ENCODE measurements at places on chromosomes 1 and 21. TPM values are rescaled to one million over a fixed set of nuclear protein-coding genes. Genes with fewer than 3 reads are reported as not detected.

The LCE3E gene
- total RNA-seq, result not detected

The SPATC1L gene
- total RNA-seq, result 2.8 TPM

The PLEKHN1 gene
- total RNA-seq, result 0.69 TPM

The WARS2 gene
- total RNA-seq, result 16.5 TPM

The ICOSLG gene
- 22.9 TPM for total RNA-seq

The RHD gene
- not detected for total RNA-seq

The PCBP3 gene
- 3.8 TPM for total RNA-seq

DNA sequence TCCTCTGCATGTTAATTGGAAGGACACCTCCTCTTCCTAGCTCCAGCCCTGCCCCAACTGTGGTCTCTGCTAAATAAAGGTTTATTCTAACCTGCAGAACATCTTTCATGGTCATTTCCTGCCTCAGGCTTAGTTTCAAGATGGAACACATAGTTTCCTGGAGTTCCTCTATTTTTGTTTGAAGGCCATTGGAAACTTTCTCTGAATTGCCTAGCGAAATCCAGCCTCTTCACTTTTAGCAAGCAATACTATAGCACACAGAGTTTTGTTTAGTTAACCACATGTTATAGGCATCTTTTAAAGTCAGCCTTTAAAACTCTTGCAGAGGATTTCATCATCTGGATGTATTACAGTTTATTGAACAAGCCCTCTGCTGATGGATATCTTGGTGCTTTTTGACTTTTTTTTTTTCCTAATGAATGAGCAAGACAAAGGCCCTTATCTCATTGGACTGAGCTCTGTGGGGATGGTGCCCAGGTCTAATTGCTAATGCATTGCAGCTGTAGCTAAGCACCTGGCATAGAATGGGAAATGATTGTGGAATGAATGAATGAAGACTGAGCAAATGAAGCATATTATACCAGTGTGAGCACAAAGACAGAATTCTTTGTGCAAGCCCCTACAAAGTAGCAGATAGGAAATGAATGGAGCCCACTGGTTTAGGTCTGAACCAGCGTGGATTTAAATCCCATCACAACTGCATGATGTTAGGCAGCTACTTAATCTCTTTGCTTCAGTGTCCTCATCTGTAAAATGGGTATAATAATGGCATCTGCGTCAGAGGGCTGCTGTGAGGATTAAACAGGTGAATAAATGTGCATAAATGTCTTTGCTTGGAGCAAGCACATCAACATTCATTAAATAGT is 641 bp upstream of the CFAP107 start:
- DNase-seq, result no peak

GRCh38 chr1:16960560-16961296 is 19.7 kb downstream of the MFAP2 start:
- DNase-seq, result peak; percentile 71

DNA sequence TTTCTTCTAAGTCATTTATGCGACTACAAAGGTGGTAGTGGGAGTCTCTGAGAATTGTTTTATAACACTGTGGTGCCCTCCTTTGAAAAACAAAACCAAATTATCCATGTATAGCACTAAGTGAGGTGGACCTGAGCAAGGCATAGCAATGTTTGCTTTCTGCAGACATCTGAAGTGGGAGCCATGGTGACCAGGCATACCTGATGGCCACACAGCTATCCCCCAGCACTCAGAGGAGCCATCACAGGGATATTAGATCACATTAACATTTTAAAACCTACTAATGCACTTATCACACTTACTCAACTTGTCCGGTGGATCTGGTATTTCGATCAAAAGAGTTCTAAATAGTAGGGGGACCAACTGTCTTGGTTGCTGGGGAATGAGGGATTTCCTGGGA is 24.8 kb upstream of the AVPR1B start:
- DNase-seq, result no peak

DNA sequence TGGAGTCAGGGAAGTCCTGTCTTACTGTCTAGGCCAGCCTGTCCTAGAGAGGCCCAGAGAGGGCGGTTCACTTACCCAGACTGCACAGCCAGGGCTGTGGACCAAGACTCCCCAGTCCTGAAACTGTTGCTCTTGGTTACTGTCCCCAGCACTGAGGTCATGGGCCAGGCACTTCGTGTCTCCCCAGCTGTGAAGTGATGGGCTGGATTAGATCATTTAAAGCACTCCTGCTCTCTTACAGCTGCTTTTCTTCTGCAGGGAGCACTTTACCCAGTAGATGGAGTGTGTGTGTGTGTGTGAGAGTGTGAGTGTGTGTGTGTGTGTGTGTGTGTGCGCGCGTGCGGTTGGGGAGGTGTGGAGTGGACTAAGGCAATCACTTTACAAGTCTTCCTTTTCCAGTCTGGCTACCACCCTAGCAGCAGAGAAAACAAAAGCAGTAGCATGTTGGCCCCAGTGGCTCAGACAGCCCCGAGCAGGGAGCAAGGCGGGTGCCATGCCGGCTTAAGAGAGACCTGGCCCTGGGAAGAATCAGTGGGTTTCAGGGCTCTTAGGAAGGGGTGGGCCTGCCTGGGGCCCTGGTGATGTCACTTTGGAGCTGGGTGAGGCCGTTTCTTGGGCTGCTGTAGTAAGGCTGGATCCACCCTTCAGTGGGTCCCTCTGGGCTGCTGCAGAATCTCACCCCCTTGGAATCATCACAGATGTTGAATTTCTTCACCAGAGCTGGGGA is 2.4 kb downstream of the SPSB1 start:
- no peak for DNase-seq

GRCh38 chr1:233208687-233209086 is 86.8 kb downstream of the PCNX2 start:
- DNase-seq, result no peak

GRCh38 chr1:30694280-30695175 is 28.9 kb downstream of the MATN1 start:
- DNase-seq, result no peak

DNA sequence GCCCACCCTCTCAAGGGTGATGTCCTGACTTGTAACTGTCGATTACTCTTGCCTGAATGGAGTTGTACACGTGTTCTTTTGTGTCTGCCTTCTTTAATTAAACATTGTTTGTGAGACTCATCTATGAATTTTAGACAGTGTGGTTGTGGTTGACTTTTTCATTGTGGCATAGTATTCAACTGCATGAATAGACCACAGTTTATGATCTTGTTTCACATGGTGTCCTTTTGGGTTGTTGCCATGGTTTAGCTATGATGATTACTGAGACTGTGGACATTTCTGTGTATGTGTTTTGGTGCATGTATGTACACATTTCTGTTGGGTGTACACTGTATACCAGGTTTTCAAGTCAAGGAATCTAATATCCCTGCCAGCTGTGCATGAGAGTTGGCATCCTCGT is 30.1 kb downstream of the PRMT2 start:
- DNase-seq, result no peak

- DNase-seq, result no peak
These were observed 437.0 kb downstream of the MATN1 start for GRCh38 chr1:30286241-30286987.

DNA sequence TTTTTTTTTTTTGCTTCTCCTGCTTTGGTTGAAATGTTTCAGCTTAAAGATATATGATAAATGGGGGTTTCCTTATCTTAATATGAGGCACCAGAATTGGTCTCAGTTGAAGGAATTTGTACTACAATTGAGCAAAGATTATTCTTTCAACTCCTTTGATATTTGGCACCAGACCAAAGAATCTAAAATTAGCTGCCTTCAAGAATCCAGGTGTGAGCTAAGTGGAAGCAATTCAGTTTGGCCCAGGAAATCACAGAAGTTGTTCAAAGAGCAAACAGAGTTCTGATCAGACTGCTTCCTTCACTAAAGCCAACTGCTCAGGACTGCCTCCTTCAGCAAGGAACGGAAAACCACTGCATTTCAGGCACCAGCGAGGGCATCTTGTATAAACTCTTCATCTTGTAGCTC is 68.3 kb upstream of the BCAR3 start:
- no peak for DNase-seq

DNA sequence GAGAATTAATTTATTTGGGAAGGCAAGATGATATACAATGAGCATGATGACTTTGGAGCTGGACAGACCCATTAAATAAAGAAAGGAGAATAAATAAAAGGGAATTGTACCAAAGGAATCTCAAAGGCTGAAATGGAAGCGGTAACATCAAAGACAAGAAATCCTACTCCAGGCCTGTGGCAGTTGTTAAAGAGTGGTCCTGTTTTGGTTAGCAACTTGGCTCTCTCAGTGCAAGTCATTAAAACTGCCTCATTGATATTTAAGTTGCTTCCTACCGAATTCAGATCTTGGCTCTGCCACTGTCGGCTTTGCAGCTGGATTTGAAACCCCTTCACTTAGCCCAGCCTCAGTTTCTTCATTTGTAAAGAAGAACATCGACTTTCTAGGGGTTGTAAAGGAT is 10.1 kb downstream of the TGFB2 start:
- DNase-seq, result no peak

DNA sequence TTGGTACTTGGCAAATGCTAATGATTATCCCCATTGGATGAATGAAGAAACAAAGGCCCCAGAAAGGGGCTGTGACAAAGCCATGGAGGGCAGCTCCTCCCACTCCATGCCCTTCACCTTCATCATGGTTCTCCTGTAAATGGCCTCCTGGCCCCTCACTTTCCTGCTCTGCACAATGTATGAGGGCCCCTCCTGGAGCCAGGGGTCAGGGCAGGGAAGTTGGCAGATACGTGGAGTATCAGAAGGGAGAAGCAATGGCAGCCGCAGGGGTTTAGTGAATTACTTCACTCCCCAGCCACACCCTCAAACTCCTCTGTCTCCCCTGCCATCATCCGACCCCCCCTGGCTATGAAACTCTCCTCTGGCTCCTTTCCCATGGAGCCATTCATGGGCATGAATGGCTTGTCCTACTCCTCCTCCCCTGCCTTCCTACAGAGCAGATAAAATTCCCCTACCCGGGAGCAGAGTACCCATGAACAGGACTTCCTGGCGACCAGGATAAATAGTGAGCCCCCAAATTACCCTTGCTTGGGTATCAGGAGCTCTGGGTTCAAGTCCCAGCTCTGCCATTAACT is 86.3 kb downstream of the CAMK2N1 start:
- no peak for DNase-seq

DNA sequence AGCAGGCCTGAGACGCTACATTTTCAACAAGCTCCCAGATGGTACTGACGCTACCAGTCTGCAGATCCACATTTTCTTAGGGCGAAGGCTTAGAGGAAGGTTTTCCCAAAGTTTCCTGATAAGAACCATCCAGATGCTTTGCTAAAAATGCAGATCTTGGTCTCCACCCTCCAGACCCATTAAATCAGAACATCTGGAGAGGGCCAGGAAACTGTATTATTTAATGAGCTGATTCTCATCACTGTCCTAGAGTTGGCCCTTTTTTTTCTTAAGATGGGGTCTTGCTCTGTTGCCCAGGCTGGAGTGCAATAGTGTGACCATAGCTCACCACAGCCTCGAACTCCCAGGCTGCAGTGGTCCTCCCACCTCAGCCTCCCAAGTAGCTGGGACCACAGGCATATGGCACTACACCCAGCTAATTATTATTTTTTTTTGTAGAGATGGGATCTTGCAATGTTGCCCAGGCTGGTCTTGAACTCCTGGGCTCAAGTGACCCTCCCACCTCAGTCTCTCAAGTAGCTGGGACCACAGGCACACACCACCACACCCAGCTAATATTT is 67.2 kb upstream of the EFHD2 start:
- no peak for DNase-seq

- peak; percentile 79 for DNase-seq
These were observed 7.4 kb downstream of the EFNA4 start for GRCh38 chr1:155070721-155071569.

GRCh38 chr1:7623842-7624241 is 147.3 kb upstream of the VAMP3 start:
- DNase-seq, result no peak

DNA sequence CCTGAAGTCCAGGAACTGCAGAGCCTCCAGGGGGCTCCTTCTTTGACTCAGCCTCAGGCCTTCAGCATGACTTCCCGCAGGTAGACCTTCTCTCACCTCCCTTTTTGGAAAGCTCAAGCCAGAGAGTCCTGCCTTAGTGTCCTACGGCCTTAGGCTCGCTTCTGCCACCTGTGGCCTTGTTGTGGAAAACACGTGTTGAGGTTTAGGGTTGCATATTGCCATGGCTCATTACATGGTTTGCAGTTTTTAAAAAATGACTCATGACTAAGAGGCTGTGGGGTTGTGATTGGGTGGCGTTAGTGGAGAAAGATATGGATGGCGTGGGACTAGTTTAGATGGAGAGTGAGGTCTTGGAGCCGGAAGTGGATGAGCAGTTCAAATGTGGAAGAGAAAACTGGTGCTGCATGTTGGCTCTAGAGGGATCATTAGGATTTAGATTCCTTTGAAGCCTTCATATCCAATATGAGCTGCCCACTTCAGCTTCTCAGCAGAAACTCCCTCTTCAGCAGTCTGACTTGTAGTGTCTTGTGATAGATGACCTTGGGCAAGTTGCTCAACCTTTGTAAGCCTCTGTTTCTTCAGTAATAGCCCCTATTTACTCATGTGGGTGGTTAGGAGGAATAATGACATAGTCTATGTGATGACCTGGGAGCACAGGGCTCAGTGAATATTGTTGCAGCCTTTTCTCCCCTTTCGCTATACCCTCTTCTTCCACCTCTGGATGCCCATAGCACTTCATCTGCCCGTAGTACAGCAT is 6.5 kb upstream of the FGGY start:
- no peak for DNase-seq

DNA sequence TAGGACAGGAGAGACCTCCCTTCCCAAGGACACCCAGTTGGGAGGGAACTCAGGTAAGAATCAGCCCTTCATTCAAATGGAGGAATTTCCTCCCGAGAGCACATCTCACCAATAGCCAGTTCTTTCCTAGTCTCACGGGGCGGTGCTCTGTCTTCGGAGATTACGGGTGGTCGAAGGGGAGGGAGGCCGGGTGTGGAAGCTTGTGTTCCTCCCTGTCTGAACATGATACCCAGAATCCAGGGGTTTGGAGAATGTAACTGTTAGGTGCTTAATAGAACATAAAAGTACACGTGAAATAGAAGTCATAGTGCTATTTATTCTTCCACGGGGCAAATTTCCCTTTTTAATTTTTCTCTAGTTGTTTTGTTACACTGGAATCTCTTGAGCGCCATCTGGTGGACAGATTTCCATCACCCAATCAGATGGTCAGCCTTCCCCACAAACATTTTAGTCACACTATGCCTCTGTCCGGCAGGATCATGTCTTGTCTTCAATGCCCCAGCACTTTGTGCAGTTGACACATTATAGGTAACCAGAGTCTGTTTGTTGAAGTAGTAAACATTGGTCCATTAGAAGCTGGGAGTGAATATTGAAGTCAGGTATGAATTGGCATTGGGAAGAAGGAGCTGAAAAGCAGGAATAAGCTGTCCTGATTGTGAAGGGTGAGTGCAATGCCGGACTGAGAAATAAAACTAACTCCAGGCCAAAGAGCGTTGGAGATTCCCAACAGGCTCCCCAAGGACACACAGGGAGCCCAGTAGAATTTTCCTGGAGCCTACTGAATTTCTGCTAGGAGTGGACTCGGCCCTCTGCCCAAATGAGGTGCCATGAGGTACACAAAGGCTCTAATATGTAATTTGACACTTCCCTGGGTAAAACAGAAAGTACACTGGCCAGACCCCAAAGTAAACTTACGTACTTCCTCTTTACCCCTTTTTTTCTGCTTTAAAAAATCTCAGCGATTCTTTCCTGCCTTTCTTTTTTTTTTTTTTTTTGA is 27.6 kb upstream of the ZNF697 start:
- peak; percentile 60 for DNase-seq

GRCh38 chr1:89630048-89630447 is 2.9 kb upstream of the LRRC8C start:
- DNase-seq, result no peak

All from CD4-positive, alpha-beta T cell (primary cell).